ENCODE measurements at places on chromosomes 12 and 14.

DNA sequence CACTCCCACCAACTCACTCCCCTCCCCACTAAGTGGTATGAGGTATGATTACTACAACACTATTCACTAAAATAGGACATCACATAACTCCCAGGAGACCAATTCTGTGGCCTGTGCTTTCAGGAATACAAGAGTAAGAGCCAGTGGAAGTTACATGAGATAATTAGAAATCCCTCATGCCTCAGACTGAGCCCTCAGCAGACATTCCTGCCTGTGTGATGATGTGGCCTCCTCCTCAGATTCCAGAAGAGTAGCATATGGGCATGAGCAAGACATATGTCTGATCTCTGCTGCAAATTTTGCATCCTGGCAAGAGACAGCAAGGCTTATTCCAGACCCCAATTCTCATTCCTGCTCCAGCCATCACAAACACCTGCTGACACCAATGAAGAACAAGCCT, 46.0 kb upstream of the BMP4 start:
- DNase-seq: no peak

DNA sequence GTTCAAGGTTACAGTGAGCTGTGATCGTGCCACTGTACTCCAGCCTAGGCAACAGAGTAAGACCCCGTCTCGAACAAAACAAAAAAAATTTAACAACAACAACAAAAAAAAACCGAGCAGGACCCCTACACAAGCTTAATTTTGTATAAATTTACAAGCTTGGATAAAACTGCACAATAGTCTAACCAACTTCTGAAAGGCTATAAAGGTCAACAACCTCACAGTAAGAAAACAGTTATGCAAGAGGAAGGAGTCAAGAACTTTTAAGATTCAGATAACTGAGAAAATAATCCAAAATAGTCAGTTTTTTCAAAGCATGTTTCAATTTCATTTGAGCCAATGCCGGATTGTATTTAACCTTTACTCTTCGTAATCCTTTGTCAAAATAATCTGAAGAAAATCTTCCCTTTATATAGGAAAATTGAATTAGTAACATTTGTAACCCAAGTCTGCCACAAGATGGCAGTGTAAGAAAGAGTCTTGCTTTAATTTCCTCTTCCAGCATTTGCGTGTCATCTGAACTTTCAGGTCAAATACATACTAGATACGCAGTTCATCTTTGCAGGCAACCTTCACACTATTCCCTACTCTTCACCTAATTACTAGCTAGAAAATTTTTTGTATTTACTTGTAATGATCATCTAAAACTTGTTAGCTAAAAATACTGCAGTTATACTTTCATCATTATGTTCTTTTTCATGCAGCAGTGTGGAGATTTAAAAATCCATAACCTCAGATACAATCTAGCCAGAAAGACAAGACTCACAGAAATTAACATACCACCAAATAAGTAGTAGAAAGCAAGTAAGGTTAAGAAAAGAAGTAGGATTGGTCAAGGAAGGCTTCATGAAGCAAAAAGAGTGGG, 5.8 kb downstream of the CCNB1IP1 start:
- peak; percentile 3 for DNase-seq

- no peak for DNase-seq
These were observed 260.3 kb downstream of the BCAT1 start for GRCh38 chr12:24688601-24689000.

GRCh38 chr12:124764870-124765580, 98.6 kb downstream of the SCARB1 start:
- DNase-seq: no peak

- DNase-seq: no peak
These were observed 18.3 kb downstream of the NINJ2 start for GRCh38 chr12:644818-645552.

GRCh38 chr14:95774265-95775160, 60.6 kb upstream of the TCL1A start:
- no peak for DNase-seq

- no peak for DNase-seq
These were observed 81.2 kb downstream of the MIPOL1 start for GRCh38 chr14:37278636-37279538.

DNA sequence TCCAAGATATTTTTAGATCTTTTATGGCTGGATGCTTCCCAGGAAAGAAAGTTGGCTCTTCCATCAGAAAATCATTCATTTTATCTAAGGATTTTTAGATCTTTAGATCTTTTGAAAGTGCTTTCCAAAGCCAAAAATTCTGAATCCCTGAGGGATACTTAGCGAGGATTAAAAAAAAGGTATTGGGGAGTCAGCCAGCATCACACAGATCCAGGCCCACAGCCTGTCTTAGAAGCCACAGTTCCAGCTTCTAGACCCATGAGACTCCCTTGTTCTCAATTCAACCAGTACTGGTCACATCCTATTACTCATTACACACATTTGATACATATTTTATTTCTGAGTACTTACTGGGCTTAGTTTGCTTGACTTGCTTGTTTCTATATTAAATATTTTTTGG, 49.9 kb downstream of the TSPAN8 start:
- DNase-seq: no peak

DNA sequence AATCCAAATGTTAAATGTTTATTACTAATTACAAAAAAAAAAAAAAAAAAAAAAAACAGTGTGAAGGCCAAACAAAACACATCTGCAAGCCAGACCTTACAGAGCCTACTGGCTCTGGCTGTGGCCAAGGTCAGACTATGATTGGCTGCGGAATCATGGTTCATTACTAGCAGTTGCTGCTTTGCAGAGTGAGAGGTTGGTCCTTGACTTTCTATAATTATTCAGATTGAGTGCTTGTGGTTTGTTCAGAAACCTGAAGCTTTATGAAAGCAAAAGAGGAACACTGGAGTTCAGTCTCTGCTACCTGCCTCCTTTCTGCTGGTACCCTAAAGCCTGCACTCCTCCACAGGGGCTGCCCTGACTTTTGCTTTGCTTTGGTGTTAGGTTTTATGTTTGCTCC, 550.9 kb downstream of the BCL11B start:
- no peak for DNase-seq

DNA sequence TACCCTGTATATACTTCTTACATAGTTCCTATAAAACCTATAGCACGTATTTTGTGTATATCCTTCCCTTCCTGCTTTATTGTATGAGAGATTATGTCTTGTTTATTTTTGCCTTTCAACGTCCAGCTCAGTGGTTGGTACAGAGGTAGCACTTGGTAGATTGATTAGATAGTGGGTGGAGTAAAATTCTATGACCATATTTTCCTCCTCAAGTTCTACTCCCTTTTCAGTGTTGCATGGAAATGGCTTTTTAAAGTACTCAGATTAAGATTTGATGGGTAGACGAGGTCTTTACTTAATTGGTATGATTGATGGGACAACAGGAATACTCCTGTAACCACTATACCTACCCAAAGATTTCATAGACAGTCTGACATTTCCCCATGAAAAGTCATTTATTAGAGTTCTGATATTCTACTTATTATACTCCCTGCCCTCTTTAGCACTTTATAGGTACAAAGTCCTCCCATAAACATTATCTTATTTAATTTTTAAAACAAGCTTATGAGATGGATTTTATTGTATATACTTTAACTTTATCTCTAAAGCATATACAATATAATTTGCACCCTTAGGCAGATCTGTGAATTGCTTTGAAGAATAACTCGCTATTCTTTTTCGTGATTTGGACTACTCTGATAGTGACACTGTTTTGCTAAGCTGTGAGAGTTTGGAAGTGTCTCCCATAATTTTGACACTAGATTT, 348.0 kb downstream of the RAD51B start:
- no peak for DNase-seq

GRCh38 chr12:54701940-54702592, 53.9 kb upstream of the DCD start:
- DNase-seq: no peak

- DNase-seq: no peak
These were observed 855.6 kb upstream of the TMEM132C start for GRCh38 chr12:127411166-127411915.

GRCh38 chr14:95226801-95227200, 69.5 kb upstream of the DICER1 start:
- no peak for DNase-seq

GRCh38 chr14:71586131-71586897, 345.9 kb upstream of the RGS6 start:
- no peak for DNase-seq

GRCh38 chr12:72010356-72010755, 71.7 kb downstream of the TPH2 start:
- DNase-seq: no peak

GRCh38 chr12:28032811-28033537, 60.4 kb upstream of the PTHLH start:
- DNase-seq: no peak

- peak; percentile 80 for DNase-seq
These were observed 36.4 kb downstream of the PDE3A start for GRCh38 chr12:20404576-20405346.

DNA sequence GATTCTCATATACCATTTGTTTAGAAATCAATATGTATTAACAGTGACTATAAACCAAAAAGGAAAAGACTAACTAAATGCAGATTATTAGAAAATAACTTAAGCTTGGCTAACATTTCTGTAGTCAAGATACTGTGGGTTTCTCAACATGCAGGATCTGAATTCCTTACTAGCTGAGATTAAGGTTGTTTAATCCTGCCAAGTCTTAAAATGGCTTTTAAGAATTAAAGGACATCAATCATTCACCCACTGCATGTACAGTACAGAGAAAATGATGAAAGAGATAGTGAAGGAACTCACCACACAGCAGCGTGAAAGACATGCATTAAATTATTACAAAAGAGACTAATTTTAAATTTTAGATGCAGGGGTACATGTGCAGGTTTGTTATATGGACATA, 3.8 kb downstream of the ACSS3 start:
- no peak for DNase-seq

DNA sequence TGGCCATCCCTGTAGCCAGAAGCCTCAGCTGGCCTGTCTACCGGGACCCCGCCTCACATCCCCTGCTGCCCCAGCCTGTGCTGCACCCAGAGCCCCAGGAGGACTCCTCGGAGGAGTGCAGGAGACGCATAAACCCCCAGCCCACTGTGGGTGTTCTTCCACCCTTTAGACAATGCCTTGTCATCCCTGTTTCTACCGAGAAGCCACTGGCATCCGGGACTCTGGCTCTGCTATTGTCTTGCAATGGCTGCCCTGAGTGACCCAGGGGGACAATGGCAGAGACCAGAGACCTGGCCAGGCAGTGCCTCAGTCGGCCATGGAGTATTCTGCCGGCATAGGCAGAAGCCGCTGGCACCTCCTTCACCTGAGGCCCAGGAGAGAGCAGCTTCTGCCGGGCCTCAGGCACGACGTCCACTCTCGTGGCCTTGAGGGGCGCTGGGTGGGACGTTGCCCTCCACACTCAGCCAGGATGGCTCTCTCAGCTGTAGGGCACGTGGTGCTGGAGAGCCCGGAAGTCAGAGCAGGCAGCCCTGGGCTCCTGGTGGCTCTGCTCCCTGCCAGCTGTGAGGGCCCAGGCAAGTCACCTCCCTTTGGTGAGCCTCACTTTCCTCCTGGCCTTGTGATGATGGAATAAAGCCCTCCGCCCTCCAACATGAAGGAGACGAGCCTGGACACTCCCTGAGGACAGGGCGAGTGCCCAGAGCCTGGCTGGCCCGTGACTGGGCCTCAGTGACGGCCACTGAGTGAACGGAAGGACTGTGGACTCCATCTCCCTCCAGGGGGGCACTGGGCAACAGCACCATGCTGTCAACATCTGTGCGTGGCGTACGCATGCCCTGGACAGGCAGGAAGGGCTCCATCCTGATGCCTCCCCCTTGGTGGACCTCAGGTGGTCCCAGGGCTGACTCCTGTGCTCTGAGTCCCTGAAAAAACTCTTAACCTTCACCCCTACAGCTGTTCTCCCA, 41.0 kb downstream of the TRAFD1 start:
- no peak for DNase-seq

DNA sequence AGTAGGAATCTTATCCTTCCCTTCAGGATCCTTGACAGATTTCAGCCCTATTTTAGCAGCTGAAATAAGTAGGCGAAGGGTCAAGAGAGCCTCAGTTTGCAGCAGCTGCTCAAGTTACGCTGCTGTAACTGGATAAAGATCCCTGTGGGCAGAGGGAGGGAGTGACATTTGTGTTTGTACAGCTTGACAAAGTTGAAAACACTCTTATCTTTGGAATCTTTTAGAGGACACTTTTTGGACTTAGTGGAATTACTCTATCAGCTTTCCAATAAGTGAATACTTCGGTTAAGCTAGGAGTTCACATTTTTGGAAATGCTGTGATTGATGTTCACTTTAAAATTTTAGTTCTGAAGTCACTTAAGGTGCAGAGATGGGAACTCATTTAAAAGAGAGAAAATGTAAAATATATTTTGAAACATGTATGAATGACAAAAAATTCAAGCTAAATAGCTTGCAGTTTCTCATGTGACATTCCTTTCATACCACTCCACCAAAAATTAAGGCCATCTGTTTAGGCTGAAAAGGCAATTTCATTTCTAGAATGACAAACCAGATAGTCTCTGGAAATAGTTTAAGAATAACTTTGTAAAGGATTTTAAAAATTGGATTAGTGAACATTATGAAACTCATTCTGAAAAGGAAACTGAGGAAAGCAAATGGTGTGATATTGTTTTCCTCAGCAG, 55.2 kb downstream of the SLC38A4 start:
- DNase-seq: no peak

DNA sequence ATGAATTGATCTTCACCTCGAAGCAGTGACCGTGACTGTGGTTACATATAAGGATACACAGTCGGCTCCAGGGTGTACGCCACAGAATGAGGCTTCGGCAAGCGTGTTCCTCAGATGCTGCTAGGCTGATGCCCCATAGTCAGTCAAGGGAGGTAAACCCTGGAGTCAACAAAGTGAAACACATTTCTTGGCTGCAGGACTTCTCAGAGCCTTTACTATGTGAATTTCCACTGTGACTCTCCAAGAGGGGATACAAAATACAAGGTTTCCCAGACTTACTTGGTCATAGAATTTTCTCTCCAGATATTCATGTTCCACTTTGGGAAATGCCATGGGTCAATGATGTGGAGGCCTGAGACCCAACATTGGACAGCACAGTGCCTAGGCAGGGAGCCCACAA, 260.6 kb downstream of the BCL11B start:
- no peak for DNase-seq

DNA sequence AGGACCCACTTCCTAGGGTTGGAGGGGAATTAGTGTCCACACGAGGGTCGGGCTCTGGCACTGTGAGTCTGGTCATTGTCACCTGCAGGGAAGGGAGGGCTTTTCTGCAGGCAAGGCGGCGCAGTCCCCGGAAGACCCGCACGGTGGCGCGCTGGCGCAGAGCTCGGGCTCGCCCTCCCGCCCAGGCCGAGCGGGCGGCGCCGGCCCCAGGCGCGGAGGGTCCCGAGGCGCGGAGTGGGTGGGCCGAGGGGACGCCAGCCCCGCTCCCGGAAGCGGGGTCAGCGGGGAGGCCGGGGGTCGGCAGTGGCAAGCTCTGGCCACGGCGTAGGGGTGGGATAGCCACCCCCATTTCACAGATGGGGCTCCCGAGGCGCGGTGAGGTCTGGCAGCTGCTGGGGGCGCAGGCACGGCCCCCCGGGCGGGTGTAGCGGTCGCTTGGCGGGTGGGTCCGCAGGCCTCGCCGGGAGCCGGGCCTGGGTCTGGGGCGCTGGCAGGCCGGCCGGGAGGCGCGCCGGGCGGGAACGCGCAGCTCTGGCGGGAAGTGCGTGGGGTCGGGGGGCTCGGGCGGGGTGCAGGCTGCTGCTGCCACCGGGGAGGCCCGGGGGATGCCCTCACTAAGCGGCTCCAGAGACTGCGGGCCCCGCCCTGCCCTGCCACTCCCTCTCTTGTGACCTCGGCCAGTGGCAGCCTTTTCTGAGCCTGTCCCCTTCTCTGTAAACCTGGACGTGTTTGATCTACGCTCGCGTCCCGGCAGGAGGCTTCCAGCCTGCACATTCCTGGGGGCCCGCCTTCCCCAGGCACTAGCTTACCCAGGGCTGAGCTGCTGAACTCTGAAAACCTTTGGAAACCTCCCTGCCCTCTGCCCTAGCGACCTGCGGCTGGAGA, 46.1 kb downstream of the CYP46A1 start:
- no peak for DNase-seq

Measured in SIG-M5 (cell line).